ENCODE measurements at places on chromosomes 12 and 14. TPM values are rescaled to one million over a fixed set of nuclear protein-coding genes. Genes with fewer than 3 reads are reported as not detected.

The KIF5A gene
- 0.36 TPM for total RNA-seq

GRCh38 chr14:40028991-40029390, 596.8 kb upstream of the FBXO33 start:
- DNase-seq = no peak

- DNase-seq = no peak
Observed at GRCh38 chr12:102690253-102690652, 209.9 kb upstream of the IGF1 start.

GRCh38 chr12:11673666-11674461, 24.4 kb downstream of the ETV6 start:
- DNase-seq = no peak

- DNase-seq = no peak
Observed at GRCh38 chr12:116629480-116629879, 70.3 kb downstream of the MAP1LC3B2 start.
